ENCODE measurements at places on chromosomes 7 and 10. TPM values are rescaled to one million over a fixed set of nuclear protein-coding genes. Genes with fewer than 3 reads are reported as not detected.

Gene AGBL3
- 3.4 TPM for total RNA-seq

Gene GATA3
- 30.9 TPM for total RNA-seq

Gene C7orf57
- not detected for total RNA-seq

GRCh38 chr10:10996966-10997620 is 20.6 kb upstream of the CELF2 start:
- no peaks in the 10 kb centered on the region for H3K36me3 ChIP-seq
- no peak for DNase-seq
- no peak overlapping the region for H3K27ac ChIP-seq
- H3K4me1 ChIP-seq = no peaks in the 10 kb centered on the region
- H3K4me3 ChIP-seq = no peak overlapping the region
- no peaks in the 10 kb centered on the region for H3K27me3 ChIP-seq

Gene ADCY1
- 1.6 TPM for total RNA-seq

- H3K27ac ChIP-seq = no peak overlapping the region
- no peak for DNase-seq
- no peaks in the 10 kb centered on the region for H3K27me3 ChIP-seq
Observed at GRCh38 chr10:120574981-120575380, 118.0 kb downstream of the PLPP4 start.

Gene MICALL2
- 58.7 TPM for total RNA-seq

DNA sequence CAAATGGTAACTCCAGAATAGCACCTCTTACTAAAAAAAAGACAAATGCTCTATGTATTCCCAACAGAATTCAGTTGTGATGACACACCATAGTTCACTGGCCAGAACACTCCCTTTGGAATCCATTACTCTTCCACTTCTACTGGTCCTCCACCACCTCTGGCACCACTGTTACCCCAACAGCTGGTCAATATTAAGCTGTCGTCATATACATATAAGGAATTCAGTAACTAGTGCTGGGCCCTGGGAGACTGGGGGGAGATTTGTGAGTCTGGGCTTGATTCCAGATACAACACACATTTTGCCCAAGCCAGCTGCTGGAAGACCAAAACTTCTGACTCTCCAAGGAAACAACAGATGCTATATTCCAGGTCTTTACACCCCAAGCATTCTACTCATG is 26.0 kb upstream of the ITGA8 start:
- H3K27ac ChIP-seq = no peak overlapping the region
- no peaks in the 10 kb centered on the region for H3K4me1 ChIP-seq
- H3K27me3 ChIP-seq = peaks cover 7% of the 10 kb centered on the region
- no peak for DNase-seq

GRCh38 chr10:121983852-121984251 is 5.1 kb upstream of the TACC2 start:
- no peak for DNase-seq
- H3K27ac ChIP-seq = no peak overlapping the region
- no peaks in the 10 kb centered on the region for H3K4me1 ChIP-seq
- no peak overlapping the region for H3K4me3 ChIP-seq
- no peaks in the 10 kb centered on the region for H3K27me3 ChIP-seq

Gene NUDT1
- 26.0 TPM for total RNA-seq

All from endothelial cell of umbilical vein (primary cell).